Omental fat pad (tissue), 4 donors: ENCODE measurements at places on chromosomes 12 and 14. TPM values are rescaled to one million over a fixed set of nuclear protein-coding genes. Genes with fewer than 3 reads are reported as not detected.

GRCh38 chr14:74572726-74573301, 39.2 kb downstream of the LTBP2 start:
- no peak for DNase-seq

GRCh38 chr14:61887628-61888027, 125.4 kb downstream of the SNAPC1 start:
- no peak for DNase-seq

- no peak for DNase-seq
These were observed 19.4 kb upstream of the PLEKHH1 start for GRCh38 chr14:67513631-67514108.

DNA sequence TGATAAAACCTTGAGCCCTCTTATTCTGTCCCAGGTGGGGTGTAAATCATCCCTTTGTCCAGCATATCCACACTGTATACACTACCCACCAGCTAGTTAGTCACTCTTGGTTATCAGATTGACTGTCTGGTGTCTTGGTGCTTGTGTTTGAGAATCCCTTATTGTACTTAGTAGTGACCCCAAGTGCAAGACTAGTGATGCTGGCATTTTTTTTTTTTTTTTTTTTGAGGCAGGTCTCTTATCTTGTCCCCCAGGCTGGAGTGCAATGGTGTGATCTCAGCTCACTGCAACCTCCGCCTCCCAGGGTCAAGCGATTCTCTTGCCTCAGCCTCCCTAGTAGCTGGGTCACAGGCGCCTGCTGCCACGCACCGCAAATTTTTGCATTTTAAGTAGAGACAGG, 5.8 kb downstream of the VRK1 start:
- DNase-seq, result no peak

Gene SERPINA1
- 2.8 TPM for total RNA-seq
